ENCODE measurements at places on chromosomes 3 and 15. TPM values are rescaled to one million over a fixed set of nuclear protein-coding genes. Genes with fewer than 3 reads are reported as not detected.

GRCh38 chr3:157836022-157836421 is 270.2 kb downstream of the SHOX2 start:
- no peak for DNase-seq

GRCh38 chr3:178676077-178676476 is 139.8 kb downstream of the KCNMB2 start:
- DNase-seq: no peak

- no peak for DNase-seq
Measured at GRCh38 chr3:98027085-98027446, 8.0 kb downstream of the GABRR3 start.

DNA sequence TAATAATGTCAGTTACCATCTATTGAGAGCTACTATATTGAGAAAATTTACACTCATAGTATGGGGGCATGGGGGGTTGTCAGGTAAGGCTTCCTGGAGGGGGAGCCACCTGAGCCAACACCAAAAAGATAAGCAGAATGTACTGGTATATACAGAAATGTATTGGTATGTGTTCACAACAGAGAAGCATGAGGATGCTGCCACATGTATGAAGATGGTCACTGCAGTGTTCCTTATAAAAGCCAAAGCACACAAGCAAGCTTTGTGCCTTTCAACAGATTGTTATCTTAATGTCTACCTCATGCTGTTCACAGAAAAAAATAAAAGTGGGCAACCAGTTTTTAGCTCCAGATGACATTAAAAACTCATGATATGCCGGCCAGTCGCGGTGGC is 149.0 kb downstream of the MAGI1 start:
- DNase-seq: no peak

DNA sequence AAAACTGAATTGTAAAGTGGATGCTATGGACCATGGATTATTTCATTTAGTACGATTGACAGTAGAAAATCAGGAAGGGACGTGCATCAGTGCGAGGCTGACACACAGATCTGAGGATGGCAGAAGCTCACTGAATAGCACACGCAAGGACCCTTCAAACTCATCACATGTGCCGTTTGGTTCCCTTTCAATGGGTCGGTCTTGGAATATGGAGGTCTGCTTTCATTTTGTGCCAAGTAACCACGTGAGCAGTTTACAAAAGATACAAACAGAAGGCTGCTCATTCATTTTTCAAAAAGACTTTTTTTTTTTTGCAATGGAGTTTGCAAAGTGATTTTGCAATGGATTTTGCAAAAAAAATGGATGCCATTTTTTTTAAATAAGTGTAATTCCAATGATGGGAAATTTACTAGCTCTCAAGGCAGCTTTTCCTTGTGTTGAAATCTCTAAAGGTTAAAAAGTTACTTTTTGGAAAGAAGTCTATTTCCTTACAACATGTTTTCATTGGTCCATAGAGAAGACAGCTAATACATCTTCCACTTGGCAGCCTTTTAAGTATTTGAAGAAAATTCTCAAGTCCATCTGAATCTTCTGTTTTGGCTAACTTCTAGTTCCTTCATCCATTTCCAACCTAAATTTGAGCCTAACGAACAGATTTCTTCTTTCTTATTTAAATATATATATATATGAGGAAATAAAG is 392.3 kb upstream of the TPRG1 start:
- DNase-seq: no peak

Gene MYLK
- total RNA-seq: 0.30 TPM
